ENCODE measurements at places on chromosomes 16 and 17.

DNA sequence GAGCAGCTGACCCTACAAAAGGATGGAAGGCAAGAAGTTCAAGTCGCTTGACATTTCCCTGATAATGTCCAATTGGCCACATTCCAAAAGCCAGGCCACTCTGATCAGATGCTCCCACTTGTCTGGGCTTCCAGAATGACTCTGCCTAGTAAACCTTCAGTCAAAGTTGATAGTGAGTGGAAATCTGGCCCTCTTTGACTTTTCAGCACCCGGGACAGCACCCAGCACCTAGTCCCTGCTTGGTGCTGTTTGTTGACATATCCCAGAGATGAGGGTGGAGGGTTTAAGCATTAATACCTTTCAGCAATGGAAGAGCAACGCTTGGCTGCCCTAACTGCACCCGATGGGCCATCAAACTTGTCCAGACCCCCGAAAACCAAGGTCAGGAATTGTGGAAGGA lies 131.3 kb downstream of the AIPL1 start:
- DNase-seq: no peak

DNA sequence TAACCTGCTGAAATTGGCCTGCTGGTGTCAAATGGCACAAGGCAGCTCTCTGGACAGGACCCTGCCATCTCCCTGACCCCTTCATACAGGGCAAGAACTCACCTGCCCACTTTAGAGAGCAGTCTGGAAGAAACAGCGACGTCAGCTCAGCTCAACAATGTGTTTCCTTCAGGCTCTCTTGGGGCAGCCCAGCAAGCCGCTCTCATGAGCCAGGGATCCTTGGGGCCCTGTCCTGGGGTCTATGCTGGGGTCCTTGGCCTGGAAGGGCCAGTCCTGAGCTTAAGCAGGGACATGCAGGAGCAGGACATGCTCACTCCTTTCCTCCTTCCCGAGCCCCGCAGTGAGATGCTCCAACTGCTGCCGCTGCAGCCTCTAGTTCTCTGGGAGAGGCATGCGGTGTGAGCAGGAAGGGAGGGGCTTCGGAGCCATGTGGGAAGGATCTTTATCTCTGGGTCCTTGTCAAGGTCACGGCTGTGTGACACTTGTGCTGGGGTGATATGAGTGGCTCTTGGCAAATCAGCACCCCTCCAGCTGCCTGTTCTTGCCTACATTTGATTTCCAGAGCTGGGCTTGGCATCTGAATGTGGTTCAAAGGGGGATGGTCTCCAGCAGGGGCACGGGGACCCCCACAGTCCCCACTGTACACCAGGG lies 3.4 kb downstream of the C1QTNF1 start:
- no peak for DNase-seq

DNA sequence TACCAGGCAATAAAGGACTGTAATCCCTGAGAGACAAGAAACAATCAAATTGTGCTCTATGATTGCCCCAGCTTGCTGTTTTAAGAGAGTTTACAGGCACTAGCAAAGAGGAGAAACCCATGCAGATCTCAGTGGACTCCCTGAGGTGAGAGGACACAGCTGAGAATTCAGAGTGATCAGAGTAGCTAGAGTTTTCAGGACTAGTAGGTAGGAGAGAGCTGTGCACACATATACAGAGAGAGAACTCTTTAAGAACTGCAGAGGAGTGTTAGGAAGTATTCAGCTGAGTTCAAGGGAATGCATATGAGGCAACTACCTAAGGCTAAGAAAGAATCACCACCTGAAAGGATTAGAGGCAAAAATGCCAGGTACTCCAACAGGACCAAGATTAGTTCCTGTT lies 904.8 kb downstream of the CDH8 start:
- no peak for DNase-seq

DNA sequence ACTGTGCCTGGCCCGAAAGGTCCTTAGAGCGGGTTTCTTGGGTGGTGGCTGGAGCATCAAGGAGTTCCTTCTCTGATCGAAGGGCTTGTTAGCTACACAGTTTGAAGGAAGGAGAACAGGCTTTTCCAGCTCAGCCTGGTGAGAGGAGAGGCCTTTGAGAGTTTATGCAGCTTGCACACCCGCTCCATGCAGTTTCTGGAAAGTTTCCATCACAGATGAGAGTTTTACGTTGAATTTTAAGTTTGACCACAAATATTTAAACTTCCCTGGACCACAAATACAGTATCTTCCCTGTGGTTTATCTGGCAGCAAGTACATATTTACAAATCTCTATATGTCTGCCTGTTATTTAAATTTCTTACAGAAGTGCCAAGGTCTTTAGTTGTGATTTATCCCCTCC lies 56.8 kb downstream of the HIC1 start:
- DNase-seq: no peak

- no peak for DNase-seq
Observed at GRCh38 chr16:20791923-20792612, 14.2 kb downstream of the ERI2 start.

GRCh38 chr17:14777291-14777690 lies 476.4 kb downstream of the HS3ST3B1 start:
- DNase-seq: no peak

DNA sequence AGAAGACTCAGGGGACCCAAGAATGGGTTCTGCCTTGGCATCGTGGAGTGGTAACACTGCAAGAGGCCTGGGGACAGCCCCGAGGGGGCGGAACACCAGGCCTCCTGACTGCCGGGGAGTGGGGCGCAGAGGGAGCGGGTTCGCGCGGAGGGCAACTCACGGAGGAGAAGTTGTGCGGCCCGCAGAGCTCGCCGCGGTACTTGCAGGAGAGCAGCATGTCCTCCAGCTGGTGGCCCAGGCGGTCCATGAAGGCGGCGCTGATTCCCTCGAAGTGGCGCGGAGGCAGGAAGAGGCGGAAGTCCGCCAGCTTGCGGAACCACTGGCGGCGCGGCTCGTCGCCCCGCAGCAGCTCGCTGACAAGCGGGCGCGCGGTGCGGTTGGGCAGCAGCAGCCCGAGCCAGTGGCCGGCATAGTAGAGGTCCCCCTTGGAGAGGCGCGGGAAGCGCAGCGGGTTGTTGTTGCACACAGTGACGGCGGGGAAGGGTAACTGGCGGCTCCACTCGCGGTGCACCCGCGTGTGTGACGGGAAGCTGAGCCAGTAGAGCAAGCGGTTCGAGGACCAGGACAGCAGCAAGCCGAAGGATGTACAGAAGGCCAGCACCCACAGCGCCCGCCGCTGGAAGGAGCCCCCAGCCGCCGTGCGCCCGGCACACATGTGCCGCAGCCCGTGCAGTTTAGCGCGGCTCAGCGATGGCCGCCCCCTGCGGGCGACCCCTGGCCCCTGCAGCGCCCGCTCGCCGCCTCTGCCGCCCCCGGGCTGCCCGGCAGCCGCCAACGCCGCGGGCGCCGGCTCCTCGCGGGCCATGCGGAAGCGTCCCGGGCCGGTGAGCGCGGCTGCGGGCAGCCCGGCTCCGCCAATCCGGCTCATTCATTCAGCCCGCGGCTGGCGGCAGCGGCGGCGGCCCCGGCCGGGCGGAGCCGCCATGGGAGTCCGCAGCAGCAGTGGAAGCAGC lies 1.6 kb downstream of the ASIC2 start:
- no peak for DNase-seq

DNA sequence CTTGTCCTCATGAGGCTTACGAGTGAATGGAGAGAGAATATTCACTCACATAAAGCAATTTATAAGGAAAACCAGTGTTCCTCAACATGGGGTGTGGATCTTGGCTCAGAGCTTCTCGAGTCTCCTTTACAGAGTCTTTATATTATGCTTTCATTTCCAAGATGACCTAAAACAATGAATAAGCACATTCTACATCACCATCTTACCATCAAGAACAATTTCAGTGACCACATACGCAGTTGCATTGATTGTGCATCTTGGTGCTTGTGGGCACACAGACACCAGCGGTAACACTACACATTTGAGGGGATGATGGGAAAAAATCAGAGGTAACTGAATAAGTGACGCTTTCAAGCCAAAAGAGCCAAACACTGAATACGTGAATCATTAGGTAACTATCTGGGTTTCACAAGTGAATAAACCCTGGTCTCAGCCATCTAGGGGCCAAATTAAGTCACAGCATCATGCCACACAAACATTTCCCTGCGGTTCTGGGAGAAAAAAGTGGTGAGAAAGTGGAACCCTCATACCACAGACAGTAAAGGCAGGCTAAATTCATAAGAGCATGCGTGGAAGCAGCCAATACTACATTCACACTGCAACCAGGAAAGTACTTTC lies 9.4 kb downstream of the CWC25 start:
- peak; percentile 36 for DNase-seq

- DNase-seq: peak; percentile 31
Observed at GRCh38 chr17:17416007-17416399, 60.8 kb upstream of the MED9 start.

DNA sequence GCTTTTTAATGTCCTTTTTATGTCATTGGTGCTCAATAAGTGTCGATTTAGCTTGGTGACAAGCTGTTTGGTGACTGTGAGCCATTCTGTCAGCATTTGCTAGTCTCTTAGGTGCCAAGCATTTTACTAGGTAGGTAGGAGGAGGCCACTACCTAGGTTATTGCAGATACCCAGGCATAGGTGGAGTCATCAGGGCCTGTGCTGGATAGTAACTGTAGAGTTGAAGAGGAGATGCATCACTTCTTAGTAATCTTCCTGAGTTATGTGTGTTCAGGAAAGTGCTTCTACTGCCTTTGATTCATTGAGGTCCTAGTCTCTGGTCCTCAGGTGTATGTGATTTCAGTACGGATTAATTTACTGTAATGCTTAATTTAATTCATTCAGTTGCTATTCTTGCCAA lies 17.7 kb downstream of the USP10 start:
- no peak for DNase-seq

GRCh38 chr16:17168181-17168580 lies 302.6 kb downstream of the XYLT1 start:
- no peak for DNase-seq

DNA sequence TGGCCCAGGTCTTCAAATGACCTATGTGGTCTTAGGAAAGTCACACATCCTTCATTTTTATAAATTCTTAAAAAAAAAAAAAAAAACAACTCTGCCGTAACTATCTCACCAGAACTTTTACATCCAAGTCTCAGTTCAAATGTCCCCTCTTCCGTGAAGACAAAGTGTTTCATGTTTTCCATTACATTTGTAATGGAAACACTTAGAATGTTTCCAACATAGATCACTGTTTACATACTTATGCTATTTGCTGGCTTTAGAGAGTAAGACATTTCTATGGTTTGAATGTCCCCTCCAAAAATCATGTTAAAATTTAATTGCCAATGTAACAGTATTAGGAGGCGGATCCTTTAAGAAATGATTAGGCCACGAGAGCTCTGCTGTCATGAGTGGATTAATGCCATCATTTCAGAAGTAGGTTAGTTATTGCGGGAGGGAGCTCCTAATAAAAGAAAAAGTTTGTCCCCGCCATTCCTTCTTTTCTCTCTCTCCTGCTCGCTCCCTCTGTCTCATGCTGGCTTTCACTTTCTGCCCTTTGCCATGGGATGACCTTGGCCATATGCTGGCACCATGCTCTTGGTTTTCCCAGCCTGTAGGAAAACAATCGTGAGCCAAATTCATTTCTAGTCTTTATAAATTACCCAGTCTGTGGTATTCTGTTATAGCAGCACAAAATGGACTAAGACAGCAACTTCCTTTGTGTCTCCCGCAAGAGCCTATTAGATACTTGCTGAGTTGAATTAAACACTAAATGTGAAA lies 887.8 kb upstream of the SOX9 start:
- DNase-seq: no peak

Data from CD4-positive, alpha-beta T cell treated with Interleukin-1 beta for 1 hour (primary cell).